ENCODE measurements at places on chromosomes 12 and 14.

- DNase-seq, result no peak
Observed at GRCh38 chr14:102360388-102360787, 2.3 kb downstream of the CINP start.

- no peak for DNase-seq
Observed at GRCh38 chr14:65834051-65834450, 421.5 kb downstream of the FUT8 start.

DNA sequence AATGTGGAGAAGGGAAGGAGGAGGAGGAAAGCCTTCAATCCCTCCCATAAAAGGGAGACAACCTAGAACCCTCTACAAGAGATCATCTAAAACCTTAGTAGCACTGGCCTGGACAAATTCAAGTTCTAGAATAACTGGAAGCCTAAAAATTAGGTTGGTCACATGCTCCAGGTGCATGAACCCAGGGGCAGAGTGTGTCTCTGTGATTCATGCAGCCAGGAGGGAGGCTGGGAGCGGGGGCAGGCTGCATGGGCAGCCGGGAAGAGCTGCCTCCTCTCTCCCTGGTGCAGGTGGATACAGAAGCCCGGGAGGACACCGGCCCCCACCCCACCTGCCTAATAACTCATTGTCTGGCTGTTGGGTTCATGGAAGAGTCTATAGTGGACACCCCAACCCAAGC lies 38.6 kb downstream of the CCDC85C start:
- DNase-seq, result no peak

GRCh38 chr12:64700532-64700931 lies 58.7 kb downstream of the GNS start:
- DNase-seq, result no peak

DNA sequence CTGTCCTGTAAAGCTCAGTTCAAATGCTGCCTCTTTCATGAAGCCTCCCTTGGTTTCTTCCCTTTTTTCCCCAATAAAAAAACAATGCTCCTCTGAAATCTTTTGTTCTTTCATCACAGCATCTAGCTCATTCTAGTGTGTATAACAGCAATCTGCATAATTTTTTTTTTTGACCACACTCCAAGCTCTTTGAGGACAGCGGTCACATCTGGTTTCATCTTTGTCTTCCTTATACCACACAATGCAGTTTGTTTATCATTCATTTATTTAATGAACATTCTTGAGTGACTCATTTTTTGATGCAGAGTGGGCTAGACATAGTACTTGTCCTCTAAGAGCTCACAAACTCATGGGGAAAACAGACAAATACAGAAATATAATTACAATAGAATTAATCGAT lies 7.3 kb downstream of the GNG2 start:
- no peak for DNase-seq

Measured in iPS DF 19.7 (cell line).